ENCODE measurements at places on chromosomes 12 and 14.

DNA sequence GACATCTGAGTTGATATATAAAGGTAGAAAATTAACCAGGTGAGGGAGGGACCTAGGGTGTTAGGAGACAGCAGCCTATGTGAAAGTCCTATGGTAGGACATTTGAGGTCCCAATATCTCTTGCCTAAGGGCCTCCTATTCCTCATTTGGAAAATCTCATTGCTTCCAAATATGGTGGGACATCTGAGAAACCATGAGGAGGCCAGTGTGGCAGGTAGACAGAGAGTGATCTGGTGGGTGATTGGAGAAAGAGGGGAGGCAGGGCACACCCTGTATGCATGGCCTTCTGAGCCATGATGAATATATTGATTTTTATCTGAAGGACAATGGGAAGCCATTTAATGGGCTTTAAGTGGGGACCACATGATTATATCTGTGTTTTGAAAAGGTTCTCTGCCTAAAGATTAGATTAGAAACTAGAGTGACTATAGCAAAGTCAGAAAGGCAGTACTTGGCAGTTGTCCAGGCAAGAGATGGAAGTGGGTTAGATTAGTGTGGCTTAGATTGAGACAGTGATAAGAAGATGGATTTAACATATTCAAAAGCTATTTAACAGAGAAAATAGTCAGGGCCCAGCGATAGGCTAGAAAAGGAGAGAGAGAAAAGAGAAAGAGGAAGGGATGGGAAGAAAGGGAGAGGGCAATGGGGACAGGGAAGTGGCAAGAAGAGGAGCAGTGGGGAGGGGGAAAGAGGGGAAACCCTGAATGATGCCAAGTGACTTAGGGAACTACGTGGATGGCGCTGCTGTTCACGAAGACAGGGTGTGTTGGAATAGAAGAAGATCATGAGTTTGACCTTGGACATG is 237.2 kb upstream of the SRRM4 start:
- DNase-seq = no peak

GRCh38 chr12:78804262-78804661 is 60.3 kb upstream of the SYT1 start:
- DNase-seq = no peak

DNA sequence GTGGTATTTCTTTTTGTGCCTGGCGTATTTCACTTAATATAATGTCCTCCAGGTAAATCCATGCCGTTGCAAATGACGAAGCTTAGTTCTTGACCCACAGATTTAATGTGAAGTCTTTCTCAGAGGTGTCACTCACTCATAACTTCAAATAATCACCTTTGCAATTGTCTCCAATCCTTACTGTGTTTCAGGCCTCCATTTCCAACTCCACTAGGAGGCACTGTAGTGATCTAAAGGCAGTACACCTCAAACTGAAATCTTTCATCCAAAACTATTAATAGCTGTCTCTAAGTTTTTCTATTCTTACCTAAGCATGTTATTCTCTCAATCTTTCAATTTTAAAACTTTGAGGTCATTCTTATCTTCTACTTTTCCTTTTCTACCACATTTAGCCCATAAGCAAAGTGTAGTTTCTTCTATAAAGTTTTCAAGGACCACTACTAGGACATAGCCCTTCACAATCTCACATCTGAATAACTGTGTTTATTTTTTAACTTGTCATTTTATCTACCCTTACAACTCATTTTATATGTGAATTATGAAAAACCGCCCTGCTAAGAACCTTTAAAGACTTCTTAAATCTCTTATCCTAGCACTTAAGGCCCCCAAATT is 25.5 kb upstream of the FBXO34 start:
- no peak for DNase-seq

DNA sequence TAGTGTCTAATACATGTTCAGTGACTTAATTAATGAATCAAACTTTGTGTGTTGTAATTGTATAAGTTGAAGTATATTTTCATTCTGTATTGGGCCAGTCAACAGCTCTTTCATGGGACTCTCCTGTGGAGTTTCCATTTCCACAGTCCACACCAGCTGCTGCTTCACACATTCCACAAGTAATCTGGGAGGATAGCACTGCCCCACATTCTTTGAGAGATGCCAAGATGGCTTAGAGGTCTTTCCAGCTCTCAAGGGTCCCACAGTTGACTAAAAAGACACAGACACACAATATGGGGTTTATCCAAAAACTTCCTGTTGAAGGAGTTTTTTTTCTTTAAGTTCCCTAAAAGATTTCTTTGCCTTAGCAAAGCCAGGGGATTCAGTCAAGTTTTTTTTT is 408.3 kb downstream of the AACS start:
- no peak for DNase-seq

- no peak for DNase-seq
These were observed 72.8 kb upstream of the PPM1H start for GRCh38 chr12:63007726-63008125.

- DNase-seq = no peak
These were observed 51.2 kb downstream of the DNAH10 start for GRCh38 chr12:123813349-123813748.
